Smooth muscle cell of the brain vasculature (primary cell): ENCODE measurements at places on chromosomes 5 and 9.

GRCh38 chr9:6905850-6906375 is 148.1 kb downstream of the KDM4C start:
- DNase-seq: no peak

- DNase-seq: no peak
Observed at GRCh38 chr5:156391139-156391538, 64.2 kb downstream of the SGCD start.

DNA sequence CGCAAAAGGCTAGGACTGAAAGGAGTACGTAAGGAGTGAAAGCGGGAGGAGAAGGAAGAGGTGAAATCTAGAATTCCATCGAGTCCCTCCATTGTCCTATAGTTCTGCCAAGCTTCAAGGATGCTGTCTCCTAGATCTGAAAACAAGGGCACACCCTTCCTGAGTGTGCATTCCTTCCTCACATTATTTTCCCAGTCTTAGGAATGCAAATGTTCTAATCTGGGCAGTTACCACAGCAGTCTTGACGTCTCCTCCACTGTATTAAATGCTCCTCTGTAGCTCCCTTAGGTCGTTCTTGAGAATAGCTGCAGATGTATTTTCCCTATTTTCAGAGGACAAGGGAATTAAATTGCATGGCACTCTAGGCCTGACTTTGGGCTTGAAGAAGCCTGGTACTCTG is 127.6 kb downstream of the SLIT3 start:
- DNase-seq: no peak

DNA sequence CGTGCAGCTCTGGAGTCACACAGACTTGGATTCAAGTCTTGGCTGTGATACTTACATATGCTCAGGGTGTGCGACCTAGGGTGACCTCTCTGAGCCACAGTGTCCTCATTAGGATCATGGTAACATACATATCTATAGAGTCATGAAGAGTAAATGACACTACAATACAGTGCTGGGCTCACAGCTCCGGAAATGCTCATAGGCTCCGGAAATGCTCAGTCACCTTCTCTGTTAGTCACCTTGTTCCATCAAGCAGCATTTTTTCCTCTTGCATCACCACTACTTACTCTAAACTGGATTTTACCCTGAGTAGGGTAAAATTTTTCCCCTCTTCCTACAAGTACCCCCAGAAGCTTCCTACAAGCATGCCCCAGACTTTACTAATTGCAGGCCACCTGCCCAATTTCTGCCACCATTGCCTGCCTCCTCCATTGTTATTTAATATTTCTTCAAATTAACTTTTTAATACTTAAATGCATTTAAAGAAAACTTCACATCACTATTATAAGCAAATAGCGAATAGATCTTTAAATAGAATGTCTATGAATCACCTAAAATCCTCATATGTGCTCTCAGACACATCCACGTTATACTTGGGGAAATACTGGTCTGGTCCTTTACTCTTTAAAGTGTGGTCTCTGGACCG is 147.6 kb upstream of the SPRY4 start:
- no peak for DNase-seq

DNA sequence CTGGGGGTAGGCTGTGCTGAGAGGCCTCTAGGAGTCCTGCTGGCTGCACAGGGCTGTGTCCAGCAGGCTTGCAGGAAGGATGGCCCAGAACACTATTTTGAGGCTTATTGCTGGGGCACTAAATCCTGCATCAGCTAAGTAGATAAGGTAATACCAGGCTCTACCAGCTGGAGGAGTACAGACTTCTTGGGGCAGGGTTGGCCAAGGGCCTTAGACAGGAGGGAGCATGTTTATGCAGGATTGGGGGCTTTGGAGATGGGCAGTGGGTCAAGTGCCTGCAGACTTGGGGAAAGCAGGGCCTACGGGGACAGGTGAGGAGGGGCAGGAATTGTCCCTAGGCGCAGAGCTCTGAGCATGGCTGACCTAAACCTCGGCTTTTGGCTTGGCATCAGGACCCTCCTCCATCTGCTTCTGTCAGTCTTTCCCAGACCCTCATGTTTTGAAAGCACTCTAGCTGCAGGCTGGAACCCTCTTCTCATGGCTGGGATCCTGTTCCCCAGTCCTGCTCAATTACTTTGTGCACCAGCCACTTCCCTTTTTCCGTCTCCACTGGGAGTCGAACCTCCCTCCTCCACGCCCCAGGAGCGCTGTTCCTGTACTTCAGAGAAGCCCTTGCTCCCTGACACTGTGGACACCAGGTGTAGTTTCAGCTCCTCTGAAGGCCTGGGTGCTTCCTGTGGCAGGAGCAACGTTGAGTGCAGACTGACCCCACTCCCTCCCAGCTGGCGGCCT is 61.0 kb upstream of the SPTLC1 start:
- no peak for DNase-seq

- no peak for DNase-seq
Observed at GRCh38 chr9:8845376-8845775, 1045.8 kb upstream of the DMAC1 start.

DNA sequence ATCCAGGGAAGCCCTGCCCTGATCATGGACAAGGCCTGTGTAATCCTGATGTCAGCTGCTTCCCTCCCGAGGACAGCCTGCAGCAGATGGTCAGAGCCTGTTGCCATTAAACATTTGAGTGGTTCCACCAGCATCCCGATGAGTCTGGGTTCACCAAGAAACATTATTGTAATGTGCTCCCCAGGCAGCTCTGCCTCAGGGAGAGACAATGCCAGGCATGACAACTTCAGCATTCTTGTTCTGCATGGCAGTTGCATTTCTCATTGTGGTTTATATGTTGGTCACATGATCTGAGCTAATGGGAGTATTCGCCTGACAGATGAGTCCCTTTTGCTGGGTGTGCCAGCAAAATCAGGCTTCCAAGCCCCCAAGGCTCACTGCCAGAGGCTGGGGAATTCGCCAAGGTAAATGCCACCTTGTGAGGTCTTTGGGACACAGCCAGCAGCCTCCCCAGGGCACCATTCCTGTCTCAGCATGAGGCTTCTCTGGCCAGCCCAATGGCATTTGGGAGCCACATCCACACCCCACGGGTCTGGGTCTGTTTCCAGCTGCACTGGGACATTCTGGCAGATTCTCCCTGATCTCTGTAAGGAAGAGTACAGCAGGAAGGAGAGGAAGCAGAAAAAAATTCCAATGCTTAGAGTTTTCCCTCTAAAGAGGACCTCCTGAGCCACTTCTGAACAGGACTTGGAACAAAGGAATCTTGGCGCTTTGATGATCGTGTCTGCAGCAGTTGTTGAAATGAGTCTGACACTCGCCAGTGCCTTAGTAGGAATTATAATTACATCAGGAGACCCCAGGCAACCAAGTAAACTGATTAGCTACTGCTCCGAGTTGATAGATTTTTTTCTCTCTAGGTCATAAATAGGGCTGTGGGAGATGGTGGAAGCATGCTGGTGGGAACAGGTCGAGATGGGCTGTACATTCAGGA is 18.7 kb downstream of the KCNIP1 start:
- DNase-seq: peak; percentile 12

DNA sequence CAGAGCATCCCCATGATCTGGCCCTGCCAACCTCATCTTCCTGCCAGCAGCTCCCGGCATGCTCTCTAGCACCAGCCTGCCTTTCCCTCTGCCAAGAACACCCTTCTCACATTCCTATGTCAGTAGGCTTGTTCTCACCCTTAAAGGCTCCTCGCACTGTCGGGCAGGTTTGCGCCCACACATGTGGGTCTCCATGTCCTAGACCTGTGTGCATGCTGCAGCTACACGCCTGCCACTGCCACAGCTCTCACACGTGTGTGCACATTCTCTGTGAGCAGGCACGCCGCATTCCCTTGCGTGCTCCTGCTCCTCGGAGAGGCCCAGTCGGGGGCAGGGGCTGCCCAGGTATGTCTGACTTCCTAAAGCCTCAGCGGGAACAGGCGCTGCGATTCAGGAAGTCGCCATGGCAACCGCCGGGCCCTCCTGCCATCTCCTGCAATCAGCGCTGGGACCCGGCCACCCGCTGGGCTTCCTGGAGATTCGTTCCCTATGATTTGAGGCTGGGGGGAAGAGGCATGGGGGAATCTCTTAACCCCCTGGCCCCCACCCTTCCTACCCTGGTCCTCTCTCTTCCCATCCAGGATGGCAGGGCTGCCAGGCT is 28.1 kb downstream of the NDUFA8 start:
- no peak for DNase-seq

- DNase-seq: no peak
Observed at GRCh38 chr9:115794921-115795475, 358.6 kb upstream of the PAPPA start.

DNA sequence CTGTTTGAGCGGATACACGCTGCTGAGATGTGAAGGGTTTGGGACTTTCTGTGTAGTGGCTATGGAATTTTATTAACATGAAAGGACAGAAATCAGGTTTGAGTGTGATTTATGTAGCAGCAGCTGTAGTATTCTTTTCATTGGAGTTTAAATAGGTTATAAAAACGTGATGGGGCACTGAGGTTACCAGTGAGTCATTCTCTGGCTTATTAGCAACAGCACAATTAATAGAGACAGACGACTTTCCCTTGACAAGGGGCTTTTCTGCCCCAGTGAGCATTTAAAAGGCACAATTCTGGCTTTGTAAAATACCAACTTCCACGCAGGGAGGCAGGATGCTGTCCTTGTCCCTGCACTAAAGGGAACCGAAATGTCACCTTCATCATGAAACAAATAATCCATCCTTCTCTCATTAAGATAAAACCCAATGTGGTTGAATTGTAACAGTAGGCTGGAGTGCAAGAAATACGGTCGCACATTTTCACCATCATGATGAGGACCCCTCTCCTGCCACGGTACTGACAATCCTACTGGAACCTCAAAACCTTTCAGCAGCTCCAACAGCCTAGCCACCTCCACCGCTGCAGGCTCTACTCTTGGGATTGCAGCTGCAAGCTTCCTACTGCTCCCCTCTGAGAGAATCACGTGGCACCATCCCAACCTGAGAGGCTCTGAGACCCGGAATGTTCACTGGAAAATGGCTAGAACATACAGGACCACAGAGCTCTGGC is 293.9 kb downstream of the IRX1 start:
- DNase-seq: no peak

- no peak for DNase-seq
Observed at GRCh38 chr5:131068076-131068475, 97.0 kb downstream of the HINT1 start.

DNA sequence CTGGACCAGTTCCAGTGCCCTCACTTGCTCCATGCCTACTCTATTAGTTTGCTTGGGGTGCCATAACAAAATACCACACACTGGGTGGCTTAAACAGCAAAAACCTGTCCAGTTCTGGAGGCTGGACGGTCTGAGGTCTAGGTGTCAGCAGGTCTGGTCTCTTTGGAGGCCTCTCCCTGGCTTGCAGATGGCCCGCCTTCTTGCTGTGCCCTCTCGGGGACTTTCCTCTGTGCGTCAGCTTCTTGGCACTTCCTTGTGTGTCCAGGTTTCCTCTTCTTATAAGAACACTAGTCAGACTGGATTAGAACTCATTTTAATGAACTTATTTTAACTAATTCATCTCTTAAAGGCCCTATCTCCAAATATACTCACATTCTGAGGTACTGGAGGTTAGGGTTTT is 97.2 kb downstream of the CARTPT start:
- no peak for DNase-seq

DNA sequence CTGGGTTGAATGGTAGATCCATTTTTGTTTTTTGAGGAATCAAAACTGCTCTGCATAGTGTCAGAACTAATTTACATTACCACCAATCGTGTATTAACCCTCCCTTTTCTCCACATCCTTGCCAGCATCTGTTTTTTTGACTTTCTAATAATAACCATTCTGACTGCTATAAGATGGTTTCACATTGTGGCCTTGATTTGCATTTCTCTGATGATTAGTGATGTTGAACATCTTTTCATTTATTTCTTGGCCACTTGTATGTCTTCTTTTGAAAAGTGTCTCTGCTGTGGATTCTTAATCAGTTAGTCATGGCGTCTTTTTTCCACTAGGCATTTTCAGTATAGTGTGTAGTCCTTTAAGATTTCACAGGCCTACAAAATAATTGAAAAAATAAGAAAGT is 2144.3 kb upstream of the C9orf72 start:
- DNase-seq: no peak

- DNase-seq: no peak
Observed at GRCh38 chr5:132426525-132427138, 57.1 kb downstream of the SLC22A5 start.

GRCh38 chr5:81242906-81243436 is 9.8 kb downstream of the CKMT2 start:
- DNase-seq: no peak

DNA sequence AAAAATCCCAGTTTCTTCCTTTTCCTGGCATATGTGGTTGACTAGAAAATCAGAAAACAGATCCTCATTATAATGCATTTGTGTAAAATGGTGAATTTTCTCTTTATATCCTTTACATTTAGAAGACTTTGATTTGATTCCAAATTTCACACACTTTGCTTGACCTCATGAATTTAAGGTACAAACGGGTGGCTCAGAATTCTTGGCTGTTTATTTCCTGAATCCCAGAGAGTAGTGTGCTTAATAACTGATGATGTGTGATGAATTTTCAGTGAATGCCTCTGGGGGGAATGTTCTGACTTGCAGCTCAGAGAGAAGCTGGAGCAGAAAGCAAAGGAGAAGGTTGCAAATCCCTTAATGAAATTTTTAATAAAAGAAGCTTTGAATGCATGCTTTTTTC is 126.8 kb downstream of the SPATA31D1 start:
- no peak for DNase-seq

DNA sequence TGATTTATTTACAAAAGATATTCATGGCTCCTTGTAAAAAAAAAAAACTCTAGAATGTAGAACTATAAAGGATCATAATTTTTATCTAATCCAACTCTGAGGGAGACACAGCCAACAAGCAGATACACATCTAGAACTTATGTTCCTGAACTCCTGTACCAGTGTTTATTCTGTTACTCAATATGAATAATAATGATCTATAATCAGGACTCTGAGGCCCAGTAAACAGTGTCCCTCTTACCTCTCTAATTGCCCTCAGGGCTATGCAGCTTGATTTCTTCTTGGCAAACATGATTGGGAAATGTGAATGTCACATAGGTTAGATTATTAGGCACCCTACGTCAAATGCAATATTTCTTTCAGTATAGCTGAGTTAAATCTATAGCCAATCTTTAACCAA is 391.6 kb upstream of the RPS23 start:
- DNase-seq: no peak

DNA sequence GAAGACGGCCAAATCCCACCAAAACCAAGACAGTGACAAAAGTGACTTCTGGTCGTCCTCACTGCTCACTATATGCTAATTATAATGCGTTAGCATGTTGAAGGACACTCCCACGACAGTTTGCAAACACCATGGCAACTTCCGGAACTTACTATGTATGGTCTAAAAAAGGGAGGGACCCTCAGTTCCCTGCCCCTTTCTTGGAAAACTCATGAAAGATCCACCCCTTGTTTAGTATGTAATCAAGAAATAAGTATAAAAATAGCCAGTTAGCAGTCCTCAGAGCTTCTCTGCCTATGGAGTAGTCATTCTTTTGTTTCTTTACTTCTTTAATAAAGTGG is 9.5 kb downstream of the FCN2 start:
- no peak for DNase-seq

GRCh38 chr9:76414661-76415060 is 20.4 kb upstream of the RFK start:
- no peak for DNase-seq

- no peak for DNase-seq
Observed at GRCh38 chr5:90874066-90874465, 315.5 kb downstream of the ADGRV1 start.
